ENCODE measurements at places on chromosomes 12 and 14.

DNA sequence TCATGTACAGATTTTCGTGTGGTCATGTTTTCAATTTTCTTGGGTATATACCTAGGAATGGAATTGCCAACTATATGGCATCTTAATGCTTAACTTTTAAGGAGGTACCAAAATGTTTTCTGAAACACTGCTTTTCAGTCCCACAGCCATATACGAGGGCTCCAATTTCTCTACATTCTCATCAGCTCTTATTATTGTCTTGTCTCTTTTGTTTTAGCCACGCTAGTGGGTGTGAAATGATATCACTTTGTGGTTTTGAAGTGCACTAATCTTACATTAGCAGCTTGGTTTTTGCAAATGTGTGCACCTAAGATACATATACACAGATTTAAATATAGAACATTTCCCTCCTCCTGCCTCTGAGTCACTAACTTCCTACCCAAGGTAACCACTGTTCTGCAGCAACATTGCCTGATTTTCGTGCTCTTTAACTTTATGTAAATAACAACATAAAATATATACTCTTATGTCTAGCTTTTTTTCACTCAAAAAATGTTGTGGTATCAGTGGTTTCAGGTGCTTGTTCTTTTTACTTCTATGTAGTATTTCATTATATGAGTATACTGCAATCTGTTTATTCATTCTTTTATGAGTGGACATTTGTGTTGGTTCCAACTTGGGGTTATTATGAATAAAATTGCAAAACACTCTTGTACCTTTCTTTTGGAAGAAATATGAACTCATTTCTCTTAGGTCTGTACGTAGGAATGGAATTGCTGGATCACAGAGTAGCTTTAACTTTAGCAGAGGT, 73.1 kb downstream of the ZFP36L1 start:
- DNase-seq, result peak; percentile 89

DNA sequence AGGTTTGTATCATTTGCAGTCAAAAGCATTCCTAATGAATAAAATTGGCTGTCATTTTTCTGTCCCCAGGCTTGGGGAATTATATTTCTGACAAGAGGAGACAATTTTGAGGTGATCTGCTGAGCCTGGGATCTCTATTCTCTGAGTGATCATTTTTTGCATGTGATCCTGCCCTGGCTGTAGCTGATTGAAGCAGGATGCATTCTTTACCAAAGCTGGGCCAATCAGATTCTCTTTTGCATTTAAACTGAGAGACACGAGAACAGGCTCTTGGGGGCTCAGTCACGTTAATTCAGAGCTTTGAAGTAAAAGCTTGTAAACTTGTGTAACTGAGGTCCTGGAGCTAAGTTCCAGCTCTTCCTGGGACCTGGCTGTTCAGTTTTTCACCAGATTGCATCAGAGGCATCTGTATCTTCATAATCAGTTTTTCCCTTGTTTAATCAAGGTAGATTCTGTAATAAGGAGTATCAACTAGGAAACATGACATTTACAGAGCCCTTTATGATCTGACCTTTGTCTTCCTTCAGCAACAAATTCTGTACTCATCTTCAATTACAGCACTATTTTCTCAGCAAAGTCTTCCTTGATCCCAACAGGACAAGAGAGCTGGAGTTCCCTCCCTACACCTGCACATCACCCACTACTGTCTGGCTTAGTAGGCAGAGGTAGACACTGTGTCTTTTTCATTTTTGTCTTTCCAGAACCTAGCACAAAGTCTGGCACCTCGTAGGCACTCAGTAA, 35.0 kb upstream of the MANSC4 start:
- no peak for DNase-seq

DNA sequence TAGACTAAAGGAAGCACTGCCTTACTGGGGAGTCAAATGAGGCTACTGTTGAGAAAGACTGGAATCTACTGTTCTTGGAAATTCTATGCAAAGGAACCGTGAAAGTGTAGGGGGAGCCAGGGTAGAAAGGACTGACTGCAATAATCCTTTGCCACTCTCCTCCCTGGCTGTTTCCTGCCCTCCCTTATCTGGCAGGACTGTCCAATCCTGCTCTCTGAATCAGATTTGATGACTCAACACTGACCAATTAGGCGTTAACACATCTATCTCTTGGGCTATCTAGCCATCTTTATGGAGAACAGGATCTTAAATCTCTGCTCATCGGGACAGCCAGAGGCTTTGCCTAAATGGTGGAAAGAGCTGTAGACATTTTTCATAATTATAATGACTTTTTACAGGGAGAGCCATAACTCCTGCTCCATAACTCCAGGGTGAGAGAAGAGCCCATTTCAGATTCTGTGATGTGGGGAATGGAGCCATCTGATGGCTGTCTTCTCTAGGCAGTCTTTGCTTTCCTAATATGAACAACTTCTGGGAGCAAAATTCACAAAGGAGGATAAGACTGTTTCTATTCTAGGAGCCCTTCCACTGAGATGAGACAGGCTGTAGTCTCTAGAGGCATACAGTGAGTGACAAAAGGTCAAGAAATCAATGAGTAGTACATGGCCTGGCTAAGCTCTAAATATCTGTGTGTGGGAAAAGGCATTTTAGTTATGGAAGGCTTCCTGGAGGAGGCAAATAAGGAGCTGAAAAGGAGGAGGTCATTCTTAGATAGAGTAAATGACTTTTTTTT, 68.9 kb upstream of the CISTR start:
- no peak for DNase-seq

DNA sequence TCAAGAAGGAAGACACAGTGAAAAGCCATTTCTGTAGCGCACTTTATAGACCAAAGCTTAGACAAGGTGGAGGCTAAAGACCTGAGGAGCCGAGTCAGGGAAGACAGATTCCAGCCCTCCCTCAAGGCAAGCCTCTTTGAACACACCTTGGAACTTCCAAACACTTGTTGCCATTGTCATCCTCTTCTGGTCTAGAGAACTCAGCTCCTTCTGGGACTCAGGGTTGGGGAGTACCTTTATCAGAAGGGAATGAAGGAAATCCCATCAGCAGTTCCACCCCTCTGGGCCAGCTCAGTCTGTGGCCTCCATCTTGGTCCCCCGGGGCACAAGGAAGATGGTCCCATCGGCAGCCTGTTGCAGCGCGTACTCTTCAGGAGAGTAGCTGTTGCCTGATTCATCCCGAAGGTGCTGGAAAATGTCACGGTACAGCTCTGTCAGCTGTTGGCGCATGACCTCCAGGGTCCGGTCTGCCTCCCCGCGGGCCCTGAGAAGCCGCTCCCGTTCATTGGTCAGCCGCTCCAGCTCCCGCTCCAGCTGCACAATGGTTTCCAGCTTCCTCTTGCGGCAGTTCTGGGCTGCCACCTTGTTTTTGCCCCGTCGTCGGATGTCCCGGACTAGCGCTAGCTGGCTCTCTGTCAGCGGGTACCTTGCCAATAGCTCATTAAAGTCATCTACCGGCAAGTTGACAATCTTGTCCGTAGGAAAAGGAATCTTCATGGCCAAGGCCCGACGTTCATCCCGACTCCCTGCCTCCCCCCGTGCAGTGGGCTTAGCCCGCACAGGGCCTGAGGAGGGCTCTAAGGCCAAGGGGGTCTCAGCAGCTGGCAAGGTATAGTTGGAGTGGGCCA, 8.5 kb downstream of the NFE2 start:
- no peak for DNase-seq

DNA sequence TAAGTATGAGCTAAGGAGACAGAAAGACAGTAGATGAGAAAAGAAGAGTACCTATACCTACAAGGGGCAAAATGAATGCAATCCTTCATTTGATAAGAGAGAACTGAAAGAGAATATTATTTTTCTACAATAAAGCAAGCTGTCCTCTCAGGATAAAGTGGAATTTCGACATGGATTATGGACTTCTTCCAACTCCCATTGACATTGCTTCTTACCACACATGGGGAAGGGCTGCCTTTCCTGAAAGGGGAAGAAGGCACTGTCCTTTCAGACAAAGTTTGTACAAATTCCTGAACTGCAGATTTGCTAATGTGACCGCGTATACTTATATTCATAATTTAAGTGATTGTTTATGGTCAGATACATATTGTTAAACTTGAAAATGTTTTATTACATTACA, 4.3 kb upstream of the HEBP1 start:
- no peak for DNase-seq

GRCh38 chr12:42326541-42327226, 717 bp downstream of the PPHLN1 start:
- peak; percentile 55 for DNase-seq

DNA sequence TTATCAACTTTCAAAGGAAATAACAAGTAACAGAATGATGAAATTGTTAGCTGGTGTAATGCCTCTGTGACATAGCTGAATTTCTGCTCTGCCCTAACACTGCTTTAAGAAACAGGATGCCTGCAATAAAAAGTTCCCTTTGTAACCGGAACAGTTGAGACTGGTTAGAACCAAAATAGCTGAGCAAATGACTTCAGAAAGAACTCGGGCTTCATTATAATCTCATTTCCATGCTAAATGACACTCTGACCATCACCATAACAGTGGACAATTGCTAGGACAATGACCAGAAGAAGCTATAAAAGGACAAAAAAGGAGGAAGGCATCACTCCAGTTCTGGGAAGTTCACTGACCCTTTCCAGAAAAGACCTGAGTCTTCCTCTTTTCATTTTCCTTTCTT, 23.5 kb upstream of the PYGL start:
- DNase-seq, result peak; percentile 28

DNA sequence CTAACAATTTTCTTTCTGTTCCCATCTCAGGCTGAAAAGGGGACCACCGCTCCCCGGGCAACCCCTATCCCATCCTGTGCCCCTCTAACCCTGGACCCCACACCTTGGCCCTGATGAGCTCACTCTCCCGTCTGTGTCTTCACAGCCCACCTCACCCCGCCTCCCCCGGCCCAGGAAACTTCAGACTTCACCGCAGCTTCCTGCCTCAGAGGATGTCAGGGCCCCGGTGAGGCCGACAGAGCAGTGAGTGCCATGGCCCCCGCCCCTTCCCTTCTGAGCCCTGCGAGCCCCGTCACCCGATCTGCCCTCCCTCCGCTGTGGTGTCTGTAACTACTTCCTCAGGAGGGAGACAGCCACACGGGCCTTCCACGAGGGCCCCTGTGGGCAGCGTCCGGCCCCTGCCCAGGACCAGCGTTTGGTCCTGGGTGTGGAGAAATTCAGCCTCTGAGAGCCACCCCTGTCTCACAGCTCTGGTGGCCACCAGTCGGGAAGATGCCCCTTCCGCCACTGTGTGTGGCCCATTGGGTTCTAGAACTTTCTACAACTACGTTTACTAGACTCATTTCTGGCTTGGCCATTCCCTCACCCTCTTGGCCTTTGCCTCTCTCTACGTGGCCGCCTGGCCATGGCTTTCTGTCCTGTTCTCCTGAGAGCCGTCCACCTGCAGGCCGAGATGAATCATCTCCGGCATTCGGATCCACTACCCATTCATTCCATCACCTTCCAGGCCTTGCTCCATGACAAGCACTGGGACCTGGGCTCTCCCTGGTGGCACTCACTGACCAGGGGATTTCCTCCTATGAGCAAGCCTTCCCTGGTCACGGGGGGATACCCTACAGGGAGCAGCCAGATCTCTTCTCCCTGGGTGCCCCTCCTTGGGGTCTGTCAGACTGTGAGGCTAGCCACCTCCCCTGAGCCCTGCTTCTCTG, 3.4 kb downstream of the RHOF start:
- DNase-seq, result peak; percentile 94

- no peak for DNase-seq
These were observed 156.8 kb downstream of the SLC5A8 start for GRCh38 chr12:101053203-101053602.

DNA sequence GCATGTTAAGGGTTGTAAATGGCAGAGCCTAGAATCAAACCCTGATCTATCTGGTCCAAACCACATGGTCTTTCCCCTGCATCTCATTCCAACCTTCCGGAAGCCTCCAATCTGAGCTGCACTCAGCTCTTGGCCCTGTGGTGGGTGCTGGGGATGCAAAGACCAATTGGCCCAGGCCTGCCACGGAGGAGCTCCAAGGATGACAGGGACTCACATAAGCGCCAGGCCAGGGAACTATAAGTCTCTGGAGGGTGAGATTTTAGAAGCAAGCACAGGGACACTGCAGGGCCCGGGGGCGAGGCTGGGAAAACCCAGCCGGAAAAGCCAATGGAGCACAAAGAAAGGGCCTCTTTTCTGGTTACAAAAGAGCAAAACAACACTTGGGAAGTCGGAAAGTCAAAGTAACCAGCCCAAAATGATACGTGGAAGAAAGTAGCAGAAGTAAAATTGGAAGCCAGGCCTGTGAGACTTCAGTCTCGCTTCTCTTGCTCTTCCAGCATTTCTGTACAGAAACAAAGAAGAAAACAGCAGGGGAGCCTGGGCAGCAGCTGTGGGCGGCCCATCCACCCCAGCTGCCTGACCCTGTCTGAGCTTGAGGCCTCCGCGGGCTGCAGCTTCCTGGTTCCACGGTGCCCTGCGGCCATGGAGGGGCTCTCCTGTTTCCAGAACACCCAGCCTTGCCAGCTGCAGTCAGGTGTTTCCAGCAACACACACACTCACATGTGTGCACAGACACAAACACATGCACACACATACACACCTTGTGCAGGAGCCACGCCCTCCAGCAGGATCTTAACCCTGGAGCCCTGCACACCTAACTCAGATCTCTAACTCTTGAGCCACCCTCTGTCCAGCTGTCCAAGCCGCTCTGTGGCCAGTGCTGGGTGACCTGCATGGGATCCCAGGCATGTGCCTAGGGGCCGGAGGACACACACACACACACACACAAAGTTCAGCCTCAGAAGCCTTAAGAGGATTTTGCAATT, 178.2 kb downstream of the BCL11B start:
- no peak for DNase-seq

GRCh38 chr12:80242321-80242720, 143.0 kb downstream of the OTOGL start:
- no peak for DNase-seq

DNA sequence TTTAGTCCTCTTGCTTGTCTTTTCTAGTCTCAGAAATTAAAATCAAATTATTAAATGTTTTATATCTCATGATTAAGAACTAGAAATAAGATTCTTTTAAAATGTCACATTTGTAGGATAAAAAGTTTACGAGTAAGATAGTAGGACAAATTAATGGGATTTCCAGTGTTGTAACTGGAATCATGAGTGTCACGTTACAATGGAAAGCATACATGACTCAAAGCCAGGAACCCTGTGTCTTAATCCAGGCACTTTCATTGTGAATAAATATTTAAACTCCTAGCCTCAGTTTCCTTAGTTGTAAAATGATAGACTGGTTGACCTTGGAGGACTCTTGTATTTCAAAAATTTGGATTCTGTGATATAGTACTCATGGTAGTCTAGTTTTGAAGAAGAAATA, 84.9 kb downstream of the MIA2 start:
- no peak for DNase-seq

GRCh38 chr12:26732005-26732908, 100.7 kb downstream of the ITPR2 start:
- DNase-seq, result peak; percentile 82

DNA sequence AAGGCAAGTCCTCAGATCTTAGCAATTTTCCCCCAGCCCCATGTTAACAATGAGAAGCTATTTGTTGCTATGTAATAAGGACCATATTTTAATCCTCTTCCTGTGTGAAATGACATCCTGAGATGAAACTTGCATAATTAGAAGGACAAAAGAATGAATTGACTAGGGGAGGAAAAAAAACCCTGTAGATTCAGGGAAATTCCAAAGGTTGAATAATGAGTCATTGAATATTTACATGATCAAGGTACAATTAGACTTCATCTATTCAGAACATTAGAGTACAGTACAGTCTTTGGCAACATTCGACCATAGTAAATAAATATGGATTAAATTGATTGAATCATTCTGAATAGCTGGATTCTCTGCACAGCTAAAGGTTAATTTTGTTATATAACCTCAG, 9.4 kb downstream of the MYBPC1 start:
- DNase-seq, result no peak
